ENCODE measurements at places on chromosomes 16 and 17. TPM values are rescaled to one million over a fixed set of nuclear protein-coding genes. Genes with fewer than 3 reads are reported as not detected.

DNA sequence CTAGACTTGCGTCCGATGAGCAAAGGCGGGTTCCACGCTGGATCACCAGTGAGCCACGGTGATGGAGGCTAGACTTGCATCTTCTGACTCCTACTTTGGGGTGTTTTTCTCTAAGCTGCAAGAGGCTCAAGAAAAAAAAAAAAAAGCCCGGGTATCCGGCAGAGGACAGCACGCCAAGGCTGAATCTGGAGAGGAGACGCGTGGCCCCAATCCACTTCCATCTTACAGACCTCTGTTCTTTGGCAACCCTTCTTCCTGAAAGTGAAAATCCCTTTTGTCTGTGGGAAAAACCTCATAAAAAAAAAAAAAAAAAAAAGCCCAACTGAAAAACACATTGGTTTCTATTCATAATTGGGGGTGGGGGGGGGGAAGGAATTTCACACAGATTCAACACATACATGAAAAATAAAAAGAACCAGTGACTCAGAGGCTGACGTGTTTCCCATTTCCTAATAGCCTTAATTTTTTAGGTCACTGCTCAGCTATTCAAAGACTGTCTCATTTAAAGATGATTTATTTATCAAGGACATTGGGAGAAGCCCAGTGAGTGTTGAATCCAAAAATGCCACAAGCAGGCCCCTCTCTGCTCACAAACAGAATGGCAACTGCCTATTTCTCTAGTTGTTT lies 258.3 kb downstream of the FOXL1 start:
- DNase-seq: no peak

DNA sequence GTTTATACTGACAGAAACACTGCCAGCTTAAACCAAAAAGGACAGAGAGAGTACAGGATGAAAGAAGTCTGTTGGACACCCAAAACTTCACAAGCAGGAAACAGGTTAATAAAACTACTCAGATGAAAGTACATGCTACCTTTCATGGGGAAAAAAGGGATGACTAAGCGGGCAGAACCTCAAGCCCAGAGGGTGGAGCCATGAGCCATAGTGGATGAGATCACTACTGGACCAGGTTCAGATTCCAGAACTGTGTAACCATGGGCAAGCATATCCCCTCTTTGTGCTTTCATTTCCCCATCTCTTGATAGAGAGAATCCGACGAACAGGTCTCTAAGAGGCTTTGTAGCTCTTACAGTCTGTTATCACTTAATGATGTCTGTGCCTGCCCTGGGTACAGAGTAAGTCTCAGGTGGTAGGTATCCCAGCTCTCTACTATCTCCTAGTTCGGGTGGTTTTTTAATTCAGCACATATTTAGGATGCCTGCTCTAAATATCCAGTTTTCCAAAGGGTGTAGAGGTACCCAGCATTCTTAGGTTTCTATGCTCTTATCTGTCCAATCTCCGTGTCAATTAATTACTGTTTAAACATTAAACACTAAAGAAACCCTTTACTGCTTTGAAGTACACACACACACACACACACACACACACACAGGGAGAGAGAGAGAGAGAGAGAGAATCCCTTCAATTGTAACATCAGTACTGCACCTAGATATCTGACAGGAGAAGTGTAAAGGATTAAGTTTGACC lies 206.7 kb downstream of the ZNF423 start:
- no peak for DNase-seq

HLF gene
- 37.9 TPM for total RNA-seq

TAC4 gene
- total RNA-seq: not detected

PRRT2 gene
- total RNA-seq: 1.6 TPM

TPSG1 gene
- total RNA-seq: not detected

DNAH3 gene
- total RNA-seq: not detected

Data from spleen (tissue), 13 donors.